ENCODE measurements at places on chromosomes 7 and 10.

- no peak for DNase-seq
These were observed 61.0 kb upstream of the SMIM30 start for GRCh38 chr7:113179313-113179712.

DNA sequence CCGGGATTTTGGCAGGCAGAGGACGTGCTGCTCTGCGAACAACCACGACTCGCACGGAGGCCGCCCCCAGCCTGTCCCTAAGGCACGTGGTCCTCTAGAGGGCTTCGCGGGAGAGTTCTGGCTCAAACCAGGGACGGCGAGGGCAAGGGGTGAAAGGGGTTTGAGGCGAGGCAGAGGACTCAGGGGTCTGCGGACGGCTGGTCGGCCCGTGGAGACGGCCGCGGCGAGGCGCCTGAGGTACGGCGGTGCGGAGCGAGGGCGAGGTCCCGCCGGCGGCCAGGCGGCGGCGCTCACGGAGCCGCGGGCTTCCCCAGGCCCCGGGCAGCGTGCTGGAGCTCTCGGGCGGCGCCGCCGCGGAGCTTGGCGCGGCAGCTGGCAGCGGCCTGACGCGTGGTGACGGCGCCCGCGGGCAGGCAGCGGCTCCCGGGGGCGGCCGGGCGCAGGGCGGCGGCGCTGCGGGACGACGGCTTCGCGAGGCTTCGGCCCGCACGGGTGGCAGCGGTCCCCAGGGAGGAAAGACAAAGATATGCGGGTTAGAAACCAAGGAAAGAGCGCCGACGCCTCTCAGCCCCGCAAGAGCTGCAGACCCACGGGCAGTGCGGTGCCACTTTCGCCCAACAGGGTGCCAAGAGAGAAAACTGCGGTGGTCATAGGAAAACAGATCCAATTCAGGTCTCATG lies 44.8 kb downstream of the ZNF800 start:
- peak; percentile 83 for DNase-seq

DNA sequence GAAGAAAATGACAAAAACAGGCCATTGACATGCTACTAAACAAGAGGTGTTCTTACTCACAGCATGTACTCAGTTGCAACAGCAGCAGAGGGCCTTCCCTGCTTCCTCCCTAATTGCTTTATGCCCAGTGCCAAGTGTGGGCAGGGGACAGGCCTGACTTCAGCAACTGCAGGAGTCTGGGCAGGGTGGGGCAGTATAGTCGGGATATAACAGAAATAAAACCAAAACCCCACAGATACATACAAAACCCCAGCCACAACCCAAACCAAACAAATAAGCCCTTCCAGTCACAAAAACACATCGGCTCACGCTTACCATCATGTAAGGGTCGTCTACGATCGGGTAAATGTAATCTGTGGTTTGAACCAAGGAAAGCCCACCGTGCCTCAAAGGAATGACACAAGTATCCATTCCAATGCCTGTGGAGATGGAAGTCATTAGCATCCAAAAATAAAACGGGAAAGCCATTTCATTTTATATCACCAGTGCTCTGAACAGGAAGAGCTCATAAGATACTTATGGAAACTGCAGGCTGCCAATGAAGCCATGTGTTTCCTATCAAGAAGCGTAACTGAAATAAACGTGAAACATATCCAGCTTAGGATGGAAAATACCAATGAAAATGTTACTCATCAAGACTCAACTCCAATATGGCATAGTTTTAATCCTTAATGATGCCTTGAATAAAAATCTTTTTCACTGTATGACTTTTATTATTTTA lies 9.5 kb downstream of the SEPHS1 start:
- no peak for DNase-seq

- DNase-seq: no peak
These were observed 603.2 kb downstream of the LRMDA start for GRCh38 chr10:76034353-76035205.

DNA sequence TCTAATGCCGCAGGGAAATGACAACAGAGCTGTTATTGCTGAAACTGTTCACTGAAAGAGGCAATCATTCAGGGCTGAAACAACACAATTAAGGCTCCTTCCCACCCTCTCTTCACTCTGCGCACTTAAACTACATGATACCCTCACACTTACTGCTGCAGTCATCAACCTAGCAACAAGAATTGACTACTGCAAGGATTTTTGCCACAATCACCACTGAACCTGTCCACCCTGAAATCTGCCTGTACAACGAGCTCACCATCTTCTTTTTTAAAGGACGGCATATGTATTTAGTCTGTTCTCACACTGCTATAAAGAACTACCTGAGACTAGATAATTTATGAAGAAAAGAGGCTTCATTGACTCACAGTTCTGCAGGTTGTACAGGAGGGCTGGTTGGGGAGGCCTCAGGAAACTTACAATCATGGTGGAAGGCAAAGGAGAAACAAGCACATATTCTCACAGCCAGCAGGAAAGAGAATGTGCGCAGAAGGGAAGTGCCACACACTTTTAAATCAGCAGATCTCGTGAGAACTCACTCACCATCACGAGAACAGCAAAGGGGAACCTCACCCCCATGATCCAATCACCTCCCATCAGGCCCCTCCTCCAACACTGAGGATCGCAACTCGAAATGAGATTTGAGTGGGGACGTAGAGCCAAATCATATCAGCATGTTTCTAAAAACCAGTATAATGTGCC lies 131.7 kb downstream of the SORCS1 start:
- no peak for DNase-seq

GRCh38 chr7:37162106-37162505 lies 286.6 kb downstream of the ELMO1 start:
- DNase-seq: no peak

- DNase-seq: no peak
These were observed 990.3 kb upstream of the ZNF722 start for GRCh38 chr7:63008366-63008765.

DNA sequence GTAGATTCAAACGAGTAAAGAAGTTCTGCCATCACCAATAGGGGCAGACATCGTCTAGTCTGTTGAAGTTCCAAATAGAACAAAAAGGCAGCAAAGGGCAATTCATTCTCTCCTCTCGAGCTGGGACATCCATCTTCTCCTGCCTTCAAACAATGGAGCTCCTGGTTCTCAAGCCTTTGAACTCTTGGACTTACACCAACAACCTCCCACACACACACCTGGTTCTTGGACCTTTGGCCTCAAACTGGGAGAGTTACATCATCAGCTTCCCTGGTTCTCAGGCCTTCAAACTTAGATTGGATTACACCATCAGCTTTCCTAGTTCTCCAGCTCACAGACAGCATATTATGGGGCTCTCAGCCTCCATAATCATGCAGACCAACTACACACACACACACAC lies 9.8 kb upstream of the GIMAP5 start:
- no peak for DNase-seq

GRCh38 chr7:15470825-15471668 lies 90.8 kb downstream of the AGMO start:
- no peak for DNase-seq

DNA sequence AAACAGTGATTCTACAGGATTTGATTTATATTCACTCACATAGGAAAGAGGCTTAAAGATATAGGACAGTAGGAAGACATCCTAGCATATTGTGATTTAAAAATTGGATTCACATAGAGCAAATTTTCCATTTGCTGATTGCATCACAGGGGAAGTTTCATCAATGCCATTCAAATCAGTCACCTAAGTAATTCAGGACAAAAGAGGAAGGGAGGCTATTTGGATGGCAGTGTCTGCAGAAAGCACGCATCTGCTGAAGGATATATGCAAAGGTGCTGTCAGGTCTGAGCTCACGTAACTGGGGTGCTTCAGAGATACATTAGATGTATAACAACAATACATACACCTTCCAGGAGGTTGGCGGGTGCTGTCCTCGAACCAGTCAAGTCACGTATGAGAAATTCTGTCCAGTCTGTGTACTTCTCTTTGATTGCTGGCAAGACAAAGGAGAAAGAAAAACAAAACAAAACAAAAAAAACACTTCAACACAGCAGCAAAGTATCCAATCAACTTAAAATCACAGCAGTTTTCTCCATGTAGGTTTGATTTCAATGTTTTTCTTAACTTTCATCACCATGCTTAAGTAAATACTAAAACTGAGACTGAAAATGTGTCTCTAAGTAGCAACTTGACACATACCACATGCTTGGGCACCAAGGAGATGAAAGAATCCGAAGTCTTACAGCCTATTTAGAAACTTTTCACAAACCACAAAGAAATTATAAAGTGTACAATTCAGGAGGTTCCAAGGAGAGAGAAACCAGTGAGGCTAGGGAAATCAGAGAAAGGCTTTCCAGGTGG lies 125.1 kb downstream of the SFMBT2 start:
- no peak for DNase-seq

DNA sequence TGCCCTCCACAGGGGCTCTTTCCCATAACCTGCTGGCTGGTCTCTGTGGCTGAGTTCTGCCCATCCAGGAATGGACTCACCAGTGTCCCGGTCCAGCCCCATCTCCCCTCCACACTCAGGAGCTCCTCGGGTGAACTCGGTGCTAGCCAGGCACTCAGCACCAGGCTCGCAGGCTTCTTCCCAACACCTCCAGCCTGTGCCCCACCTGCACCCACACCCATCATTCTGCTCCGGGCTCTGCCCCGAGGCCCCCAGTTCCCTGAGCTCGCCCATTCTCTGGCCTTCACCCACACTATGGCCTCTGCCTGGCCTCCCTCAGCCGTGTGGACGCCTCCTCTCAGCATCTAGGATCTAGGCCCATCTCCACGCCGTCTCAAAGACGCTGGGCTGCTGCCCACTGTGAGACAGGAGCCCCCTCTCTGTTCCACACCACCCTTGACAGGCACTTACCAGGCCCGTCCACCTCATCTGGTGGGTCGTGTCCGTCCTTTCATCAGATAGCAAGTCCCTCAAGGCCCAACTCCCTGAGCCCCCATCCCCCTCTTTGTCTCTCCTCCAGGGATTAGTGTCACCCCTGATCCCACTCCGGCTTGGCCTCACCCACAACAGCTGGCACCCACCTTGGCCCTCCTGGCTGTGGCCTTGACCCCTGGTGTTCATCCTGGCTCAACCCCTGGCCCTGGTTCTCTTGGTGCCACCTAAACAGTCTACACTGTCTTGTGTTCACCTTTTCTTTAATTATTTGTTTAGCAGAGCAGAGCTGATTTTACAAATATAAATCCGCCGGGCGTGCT lies 76.0 kb upstream of the FAM20C start:
- DNase-seq: peak; percentile 37

DNA sequence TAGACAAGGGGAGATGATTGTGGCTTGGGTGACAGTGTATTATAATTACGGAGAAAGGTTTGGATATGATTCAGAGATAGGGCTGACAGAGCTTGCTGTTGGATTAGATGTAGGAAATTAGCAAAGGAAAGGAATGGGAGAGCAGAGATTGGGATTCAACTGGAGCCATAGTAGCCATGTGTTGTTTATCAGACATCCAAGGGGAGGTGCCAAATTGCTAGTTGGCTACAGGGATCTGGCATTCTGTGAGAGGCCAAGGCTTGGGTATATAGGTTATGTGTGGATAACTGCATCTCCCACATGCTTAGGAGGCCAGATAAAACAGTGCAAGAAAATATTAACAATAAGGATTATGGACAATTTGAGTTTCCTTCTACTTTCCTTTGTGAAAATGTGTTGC lies 34.9 kb downstream of the CSGALNACT2 start:
- no peak for DNase-seq

- no peak for DNase-seq
These were observed 76.2 kb upstream of the PLXNA4 start for GRCh38 chr7:132652507-132652906.

- no peak for DNase-seq
These were observed 18.2 kb downstream of the HNRNPF start for GRCh38 chr10:43390759-43391158.

- DNase-seq: no peak
These were observed 427.5 kb downstream of the ADRA2A start for GRCh38 chr10:111504376-111504775.

GRCh38 chr7:36207451-36208291 lies 54.6 kb downstream of the EEPD1 start:
- no peak for DNase-seq

DNA sequence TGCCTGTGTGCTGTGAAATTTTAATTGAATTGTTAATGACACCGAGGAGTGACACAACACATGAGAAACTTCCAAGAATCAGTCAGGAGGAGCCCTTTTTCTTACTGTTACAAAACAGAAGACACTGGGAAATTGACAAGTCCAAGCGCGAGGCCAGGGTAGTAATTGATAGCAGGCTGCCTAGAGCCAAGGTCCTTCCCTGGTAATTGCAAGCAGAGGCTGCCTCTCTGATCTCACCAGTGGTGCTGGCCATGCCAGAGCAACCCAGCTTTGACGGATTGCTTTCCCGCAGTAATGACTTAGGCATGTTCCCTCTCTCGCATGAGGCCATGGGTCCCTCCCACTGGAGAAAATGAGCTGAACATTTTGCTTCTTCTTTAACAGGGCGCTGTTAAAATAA lies 111.5 kb downstream of the LRMDA start:
- DNase-seq: peak; percentile 52

DNA sequence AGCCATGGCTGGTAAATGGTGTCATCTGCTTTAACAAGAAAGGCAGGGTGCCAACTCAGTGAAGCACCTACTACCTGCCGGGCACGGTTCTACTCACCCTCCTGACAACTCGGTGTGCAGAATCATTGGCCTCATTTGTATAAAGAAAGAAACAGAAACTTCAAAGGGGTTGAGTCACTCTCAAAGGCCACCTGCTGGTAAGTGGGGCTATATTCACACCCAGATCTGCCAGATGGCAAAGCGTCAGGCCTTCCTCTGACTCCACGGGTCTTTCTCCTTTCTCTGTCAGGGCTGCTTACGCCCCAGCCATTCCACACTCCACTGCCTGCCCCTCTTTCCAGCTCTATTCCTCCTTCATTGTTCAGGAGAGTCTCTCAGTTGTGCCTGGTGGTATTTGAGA lies 309.2 kb downstream of the GFRA1 start:
- no peak for DNase-seq

DNA sequence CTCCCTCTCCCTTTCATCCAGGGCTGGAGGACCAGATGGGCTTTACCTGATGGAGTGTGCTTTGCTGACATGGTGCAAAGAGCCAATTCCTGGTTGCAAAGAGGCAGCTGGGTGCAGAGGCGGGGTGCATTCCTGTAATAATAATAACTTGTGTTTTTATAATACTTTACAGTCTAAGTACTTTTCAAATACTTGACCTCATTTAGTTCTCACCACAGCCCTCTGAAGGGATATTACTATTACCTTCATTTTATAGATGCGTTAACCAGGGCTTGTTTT lies 70.4 kb downstream of the TCF7L2 start:
- no peak for DNase-seq

DNA sequence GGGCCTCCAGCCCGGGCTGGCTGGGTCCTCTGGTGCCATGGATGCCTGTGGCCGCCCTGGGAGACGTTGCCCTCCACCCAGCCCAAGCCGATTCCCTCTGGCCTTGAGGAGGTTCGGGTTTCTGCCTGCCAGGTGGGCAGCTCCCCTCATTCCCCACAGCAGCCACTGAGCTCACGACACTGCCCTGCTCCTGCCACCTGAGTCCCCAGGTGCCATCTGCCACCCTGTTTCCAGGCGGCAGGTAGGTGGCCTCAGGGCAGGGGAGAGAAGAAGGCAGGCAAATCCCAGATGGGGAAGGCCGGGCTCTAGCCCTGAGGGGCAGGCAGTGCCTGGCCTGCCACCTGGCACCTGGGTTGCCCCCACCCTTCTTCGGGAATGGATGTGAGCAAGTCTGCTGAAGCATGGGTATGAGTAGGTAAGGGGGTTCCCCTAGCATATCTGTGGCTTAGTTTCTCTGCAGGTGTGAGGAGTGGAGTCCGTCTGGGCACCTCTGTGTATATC lies 92.2 kb upstream of the PPIF start:
- no peak for DNase-seq

Data from ecto neural progenitor cell (in vitro differentiated cells).